ENCODE measurements at places on chromosomes 6 and 20.

DNA sequence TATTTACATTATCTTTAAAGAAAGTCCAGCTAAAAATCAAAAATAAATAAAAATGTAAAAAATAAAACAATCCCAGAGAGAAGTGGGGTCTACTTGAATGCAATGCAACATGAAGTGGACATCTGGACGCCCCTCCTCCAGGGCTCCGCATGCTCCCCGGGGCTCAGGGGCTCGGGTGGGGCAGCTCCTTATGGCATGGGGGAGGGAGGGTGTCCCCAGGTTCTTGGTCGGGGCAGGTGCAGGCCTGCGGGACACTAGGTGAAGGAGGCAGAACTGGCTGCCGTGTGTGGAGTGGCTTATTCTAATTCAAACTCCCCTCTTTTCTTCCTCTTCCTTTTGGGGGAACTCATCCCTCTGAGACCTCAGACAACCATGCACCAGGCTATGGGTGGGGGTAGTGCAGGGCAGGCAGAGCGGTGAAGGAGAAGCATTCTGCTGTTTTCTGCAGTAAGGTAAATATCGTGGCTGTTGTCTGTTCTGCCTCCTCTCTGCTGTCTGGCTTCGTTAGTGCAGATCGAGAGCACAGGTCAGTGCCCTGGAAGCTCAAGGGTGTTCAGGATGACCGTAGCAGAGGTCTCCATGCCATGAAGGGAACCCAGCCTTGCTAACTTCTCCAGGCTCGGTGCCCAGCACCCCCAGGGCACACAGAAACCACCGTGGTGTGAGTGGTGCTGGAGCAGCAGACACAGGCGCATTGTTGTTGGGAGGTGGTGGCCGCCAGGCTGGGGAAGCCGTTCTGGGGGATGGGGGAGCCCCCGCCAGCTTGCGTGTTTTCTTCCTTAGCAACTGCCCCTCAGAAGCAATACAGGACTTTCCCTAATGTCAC, 82.6 kb downstream of the TTLL2 start:
- no peak for DNase-seq

GRCh38 chr6:56875523-56875922, 79.4 kb upstream of the BEND6 start:
- DNase-seq: no peak

DNA sequence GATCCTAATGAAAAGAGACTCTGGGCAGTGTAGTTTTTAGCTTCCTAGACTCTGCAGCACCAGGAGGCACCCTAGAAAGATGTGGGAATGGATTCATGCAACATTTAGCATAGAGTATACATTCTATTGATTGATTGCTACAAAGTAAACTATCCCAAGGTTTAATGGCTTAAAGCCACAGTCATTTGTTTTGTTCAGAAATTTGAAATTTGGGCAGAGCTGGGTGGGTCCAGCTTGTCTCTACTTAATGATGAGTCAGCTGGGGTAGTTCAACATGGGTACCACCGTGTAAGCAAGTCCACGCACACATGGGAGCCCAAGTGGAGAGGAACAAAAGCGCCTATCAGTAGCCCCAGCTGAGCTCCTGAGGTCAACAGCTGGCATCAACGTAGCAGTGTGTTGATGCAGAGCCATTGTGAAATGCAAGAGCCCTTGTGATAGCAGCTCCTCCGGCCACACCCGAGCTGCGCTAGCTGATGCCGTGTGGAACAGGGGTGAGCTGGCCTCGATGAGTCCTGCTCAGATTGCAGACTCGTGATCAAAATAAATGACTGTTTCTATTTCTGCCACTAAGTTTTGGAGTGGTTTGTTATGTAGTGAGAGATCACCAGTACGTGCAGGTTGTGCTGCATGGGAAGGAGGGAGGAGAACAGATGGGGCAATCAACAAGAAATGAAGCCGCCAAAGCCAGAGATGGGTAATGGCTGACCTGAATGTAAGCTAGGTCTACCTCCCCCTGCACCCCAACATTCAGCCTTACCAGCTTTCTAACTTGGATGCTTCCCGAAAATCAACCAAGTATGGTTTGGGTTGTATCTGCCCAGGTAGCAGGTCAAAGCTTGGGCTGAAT, 45.7 kb upstream of the TRAF3IP2 start:
- no peak for DNase-seq

- peak; percentile 71 for DNase-seq
Measured at GRCh38 chr6:49565855-49566254, 15.4 kb downstream of the C6orf141 start.

DNA sequence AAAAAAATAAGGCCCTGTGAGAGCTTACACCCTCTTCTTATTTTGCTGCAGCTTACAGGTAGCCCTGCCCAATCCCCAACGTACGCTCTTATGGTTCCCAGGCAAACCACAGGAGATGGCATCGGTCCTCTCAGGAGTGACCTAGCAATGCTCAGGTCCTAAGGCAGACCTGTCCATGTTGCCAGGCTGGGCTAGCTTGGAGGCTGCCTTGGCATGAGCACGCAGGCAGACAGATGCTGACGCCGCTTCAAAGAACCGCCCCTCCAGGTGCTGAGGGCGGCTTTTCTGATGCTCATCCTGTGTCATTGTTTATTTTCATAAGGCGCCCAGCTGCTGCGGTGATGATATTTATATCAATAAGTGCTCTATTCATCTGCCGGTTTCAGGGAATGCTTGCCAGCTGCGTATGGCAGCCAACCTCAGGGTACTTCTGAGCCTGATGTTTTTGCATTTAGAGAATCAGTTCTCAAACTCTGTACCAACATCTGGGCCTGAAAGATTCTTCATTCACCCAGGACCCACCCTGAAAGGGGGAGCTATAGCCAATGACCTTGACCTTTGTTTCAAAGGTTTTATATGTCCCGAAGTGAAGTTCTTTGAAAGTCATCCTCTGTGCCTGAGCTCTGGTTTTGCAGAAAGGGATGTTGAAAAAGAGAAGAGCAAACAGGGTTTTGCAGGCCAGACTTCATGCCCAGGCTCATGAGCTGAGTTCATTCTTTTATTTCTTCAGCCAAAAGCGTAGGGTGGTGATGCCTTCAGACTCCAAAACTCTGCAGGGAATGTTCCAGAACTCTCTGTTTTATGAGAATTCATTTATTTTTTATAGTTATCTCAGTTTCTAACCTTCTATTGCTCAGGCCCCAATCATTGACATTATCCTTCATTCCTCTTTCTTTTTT, 475.6 kb upstream of the CHD6 start:
- no peak for DNase-seq

- DNase-seq: no peak
Measured at GRCh38 chr6:73984571-73985210, 288.7 kb downstream of the CD109 start.

DNA sequence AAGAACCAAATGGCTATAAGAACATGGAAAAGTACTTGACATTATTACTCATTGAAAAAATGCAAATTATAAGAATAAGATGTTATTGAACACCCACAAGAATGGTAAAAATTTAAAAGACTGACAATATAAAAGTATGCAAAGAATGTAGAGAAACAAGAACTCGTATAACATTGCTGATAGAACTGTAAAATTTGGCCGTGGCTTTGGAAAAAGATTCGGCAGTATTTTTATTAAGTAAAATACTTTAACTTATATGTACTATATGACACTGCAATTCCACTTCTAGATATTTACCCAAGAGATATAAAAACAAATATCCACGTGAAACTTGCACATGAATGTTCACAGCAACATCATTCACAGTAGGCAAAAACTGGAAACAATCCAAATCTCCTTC, 239.2 kb downstream of the TPBG start:
- DNase-seq: peak; percentile 19

DNA sequence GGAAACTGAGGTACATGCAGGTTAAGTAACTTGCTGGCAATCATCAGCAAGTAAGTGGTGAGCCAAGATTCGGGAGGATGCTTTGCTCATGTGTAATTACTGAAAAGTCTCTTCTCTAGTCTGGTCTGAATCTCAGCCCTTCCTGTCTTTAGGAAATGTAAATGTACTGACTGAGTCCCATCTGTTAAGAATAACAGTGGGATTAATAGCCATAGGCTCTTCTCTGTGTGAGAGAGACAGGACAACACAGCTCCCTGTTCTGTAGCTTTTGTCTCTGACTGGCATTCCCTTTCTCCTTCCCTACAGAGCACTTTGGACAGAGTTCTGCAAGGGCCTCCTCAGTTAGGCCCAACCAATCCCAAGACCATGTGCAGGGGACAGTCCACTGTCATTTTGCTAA, 131.3 kb upstream of the OGFRL1 start:
- DNase-seq: no peak

DNA sequence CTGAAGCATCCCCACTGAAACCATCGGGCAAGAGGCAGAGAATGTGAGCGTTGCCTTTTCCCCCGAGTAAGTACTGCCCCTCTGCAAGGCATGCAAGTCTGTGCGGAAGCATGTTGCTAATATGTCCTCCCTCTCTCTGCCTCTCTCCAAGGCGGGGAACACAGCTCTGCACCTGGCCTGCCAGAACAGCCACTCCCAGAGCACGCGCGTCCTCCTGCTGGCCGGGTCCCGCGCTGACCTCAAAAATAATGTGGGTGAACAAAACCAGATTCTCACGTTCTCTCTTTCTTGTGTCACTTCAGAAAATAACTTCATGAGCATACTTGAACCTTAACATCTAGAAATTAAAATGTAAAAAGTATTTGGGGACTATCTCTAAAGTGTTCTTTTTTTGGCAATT, 26.4 kb downstream of the LYRM2 start:
- no peak for DNase-seq

GRCh38 chr20:11957911-11958310, 40.2 kb downstream of the BTBD3 start:
- DNase-seq: no peak

DNA sequence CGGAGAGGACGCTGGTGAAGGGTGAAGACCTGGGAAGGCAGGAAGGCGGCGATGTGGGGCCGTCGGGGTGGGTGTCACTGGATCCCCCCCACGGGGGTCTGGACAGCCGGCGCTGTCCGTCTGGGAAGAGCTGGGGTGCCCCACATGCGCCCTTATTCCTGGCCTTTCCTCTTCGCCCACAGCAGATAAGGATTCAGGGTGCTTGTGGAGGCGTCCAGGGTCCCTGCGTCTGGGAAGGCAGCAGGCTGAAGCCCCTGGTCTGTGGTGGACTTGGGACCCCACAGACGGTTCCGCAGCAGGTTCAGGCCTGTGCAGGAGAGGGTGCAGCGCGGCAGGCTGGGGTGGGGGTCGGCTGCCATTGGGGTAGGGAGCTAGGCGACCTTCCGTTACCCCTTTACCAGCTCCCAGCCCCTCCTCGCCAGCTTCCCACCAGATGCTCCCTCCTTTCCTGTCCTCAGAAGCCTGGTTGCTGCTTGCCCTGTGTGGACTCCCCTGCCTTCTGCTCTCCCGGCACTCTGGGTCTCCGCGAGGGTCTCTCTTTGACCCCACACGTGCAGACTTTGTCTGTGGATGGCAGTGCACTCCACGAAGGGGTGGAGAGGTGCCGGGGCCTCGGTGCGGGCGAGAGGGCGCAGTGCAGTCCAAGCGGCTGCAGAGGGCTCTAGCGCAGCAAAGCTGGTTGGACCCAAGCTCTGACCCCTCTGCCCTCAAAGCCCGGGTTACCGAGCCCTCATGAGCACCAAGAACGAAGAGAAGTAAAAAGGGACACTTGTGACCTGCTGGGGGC, 2.1 kb upstream of the GATA5 start:
- DNase-seq: no peak

DNA sequence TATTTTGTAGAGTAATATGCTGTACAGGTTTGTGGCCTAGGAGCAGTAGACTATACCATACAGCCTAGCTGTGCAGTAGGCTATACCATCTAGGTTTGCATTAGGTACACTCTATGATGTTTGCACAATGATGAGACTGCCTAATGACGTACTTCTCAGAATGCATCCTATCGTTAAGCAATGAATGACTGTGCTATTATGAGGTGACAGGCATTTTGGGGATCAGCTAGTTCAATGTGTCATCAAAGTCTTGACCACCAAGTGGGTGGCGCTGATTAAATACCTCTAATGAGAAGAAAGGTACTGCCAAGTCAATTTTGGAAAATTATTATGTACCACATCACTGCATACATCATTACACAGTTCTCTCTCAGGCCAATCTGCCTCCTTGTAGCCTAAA, 190.2 kb downstream of the BACH2 start:
- DNase-seq: no peak

DNA sequence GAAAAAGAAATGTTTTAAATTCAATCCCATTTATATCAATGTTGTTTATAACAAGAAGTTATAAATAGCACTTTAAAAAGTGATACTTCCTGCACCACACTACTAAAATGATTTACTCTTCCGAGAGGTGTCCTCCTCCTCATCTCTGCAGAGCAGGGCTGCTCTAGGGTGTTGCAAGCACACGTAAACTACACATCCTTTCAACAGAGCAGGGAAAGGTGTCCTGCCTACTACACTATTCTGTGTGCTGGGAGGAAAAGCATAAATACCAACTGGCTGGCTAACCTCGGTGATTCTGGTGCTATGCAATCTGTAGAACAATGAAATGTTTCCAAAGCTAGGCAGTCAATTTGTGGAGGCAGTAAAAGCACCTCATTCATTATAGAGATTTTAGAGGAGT, 89.5 kb upstream of the MAP7 start:
- DNase-seq: no peak

DNA sequence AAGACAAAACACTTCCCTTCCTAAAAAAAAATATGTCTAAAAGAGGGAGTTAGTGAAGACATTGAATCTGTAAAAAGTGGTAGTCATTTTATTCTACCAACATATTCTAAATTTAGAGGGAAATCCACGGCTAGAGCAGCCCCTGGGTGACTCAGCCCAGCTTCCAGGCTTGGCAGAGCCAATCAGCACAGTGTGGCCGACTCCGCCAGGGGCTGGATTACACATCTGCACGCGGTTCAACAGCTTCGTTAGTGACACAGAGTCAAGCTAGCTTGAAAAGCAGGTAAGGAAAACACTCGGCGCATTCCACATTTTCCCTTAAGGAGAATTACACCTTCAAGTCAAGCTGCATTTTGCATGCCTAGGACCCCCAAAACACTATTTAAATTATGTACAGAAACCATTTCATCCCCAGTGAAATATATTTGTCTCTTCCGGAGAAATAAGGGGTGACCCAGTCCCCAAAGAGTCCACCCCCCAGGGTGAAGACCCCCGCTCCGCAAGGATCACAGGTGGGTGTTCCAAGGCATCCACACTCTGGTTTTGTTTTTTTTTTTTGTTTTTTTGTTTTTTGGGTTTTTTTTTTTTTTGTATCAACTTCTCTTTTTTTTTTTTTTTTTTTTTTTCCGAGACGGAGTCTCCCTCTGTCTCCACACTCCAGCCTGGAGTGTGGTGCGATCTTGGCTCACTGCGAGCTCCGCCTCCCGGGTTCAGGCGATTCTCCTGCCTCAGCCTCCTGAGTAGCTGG, 58.4 kb upstream of the ARID1B start:
- peak; percentile 70 for DNase-seq

DNA sequence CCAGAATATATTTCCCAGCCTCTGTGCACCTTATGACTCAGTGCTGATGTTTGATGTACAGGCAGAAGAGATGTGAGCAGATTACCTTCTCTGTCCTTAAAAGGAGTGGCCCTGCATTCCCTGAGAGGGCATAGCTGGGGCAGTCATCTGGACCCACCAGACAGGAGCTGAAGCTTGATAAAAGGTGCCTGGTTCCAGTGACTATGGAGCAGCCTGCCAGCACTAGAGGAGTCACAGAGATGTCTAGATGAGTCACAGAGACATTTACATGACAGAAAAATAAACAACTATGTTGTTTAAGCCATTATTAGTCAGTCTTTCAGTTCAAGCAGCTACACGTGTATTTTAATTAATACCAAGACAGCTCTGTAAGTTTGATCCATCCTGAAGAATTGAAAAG, 237.1 kb upstream of the MOCS1 start:
- DNase-seq: no peak
